ENCODE measurements at places on chromosomes 12 and 14. TPM values are rescaled to one million over a fixed set of nuclear protein-coding genes. Genes with fewer than 3 reads are reported as not detected.

SELPLG gene
- total RNA-seq = 5.0 TPM

DNA sequence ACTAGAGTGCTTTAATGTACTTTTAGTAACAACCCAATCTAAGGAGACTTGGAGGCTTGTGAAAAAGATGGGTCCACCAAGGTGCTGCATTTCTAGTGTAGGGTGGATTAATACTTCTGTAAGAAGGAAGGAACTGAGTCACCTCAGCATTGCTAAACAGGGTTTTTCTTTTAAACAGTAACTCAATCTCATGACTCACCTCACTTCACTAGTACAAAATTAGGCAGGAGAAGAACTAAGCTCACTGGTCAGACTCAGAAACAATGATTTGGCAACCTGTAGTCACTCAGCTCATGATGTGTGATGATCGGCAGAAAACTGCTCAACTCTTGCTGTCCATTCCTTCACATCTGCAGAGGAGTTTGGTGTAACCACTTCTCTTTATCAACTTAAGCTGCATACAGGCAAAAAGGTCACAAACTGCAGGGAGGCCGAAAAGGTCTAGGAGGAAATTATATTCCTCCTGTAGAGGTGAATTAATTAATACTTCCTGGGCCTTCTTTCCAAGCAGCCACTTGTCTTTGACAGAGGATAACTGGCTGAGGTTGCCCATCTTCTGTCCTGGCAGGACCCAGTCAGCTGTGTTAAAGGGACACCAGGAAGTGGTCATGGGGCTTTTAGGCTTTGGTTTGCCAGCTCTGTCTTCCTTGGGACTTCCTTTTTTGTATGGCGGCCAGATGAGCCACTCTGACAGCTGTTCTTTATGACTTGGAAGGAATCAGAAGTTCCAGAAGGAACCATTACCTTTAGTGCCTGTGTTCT, 466.9 kb downstream of the FUT8 start:
- no peaks in the 10 kb centered on the region for H3K36me3 ChIP-seq
- no peak overlapping the region for H3K4me3 ChIP-seq
- H3K27ac ChIP-seq = no peak overlapping the region
- no peak for DNase-seq

- H3K4me3 ChIP-seq = no peak overlapping the region
- H3K27me3 ChIP-seq = no peaks in the 10 kb centered on the region
- DNase-seq = no peak
- H3K36me3 ChIP-seq = peaks cover 24% of the 10 kb centered on the region
These were observed 210.4 kb downstream of the ITPR2 start for GRCh38 chr12:26622601-26623000.

KCNJ8 gene
- 14.1 TPM for total RNA-seq

SMIM41 gene
- total RNA-seq = not detected

- no peaks in the 10 kb centered on the region for H3K36me3 ChIP-seq
- no peak overlapping the region for H3K27ac ChIP-seq
- H3K4me3 ChIP-seq = no peak overlapping the region
- H3K4me1 ChIP-seq = no peaks in the 10 kb centered on the region
- no peaks in the 10 kb centered on the region for H3K27me3 ChIP-seq
- no peak for DNase-seq
These were observed 123.7 kb upstream of the NTF3 start for GRCh38 chr12:5308216-5308615.

DNA sequence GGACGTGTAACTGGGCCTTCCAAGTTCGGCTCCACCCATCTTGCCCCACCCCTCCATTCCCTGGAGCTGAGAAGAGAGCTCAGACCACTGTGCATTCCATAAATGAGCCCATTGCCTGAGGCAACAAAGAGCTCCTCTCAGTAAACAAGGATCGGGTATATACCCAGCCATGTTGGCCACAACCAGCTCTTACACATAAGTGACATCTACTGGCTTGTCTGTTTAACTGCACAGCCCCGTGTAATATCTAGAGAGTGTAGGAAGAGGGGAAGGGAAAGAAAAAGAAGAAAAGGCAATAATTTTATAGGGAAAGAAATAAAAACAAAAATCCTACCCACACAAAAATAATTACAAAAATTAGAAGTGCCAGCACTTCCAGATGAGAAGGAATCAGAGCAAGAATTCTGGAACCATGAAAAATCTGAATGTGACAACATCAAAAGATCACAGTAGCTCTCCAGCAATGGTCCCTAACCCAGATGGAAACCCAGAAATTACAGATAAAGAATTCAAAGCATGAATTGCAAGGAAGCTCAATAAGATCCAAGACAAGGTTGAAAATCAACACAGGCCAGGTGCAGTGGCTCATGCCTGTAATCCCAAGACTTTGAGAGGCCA, 308.1 kb downstream of the RPAP3 start:
- H3K4me3 ChIP-seq = no peak overlapping the region
- no peak for DNase-seq

DNA sequence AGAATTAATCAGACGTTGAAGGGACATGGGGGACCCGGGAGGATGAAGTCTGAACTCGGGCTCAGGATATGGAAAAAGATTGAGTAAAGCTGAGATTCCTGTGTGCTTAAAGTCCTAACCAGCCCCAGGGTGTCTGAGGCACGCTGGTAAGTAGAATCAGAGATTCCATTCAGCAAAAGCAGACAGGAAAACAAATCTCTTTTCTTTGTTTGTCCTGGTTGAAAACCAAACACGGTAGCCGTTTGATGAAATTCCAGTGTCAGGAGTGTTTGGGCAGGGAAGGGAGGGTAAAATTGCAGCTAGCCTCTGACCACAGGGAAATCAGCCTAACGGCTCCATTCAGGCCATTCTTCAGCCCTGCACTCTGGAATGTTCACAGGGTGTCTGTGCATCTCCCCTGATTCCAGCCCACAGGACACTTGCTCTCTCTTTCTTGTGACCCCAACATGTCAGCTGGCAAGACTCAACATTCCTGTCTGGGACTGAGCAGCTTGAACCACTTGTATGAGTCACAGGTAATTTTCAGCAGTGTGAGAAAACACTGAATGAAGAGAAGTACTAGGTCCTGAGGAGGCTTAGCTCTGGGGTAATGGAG, 31.0 kb downstream of the NINJ2 start:
- no peaks in the 10 kb centered on the region for H3K27me3 ChIP-seq
- DNase-seq = peak; percentile 75
- no peak overlapping the region for H3K4me3 ChIP-seq

KRT3 gene
- total RNA-seq = not detected

ZNF26 gene
- 1.7 TPM for total RNA-seq

GRCh38 chr12:32390572-32391219, 8.7 kb upstream of the FGD4 start:
- no peaks in the 10 kb centered on the region for H3K36me3 ChIP-seq
- H3K4me1 ChIP-seq = no peaks in the 10 kb centered on the region
- no peaks in the 10 kb centered on the region for H3K27me3 ChIP-seq
- peak overlapping the region; percentile 35 for H3K4me3 ChIP-seq
- H3K27ac ChIP-seq = no peak overlapping the region

GRCh38 chr14:68444449-68445168, 348.3 kb downstream of the ZFP36L1 start:
- DNase-seq = no peak
- no peaks in the 10 kb centered on the region for H3K27me3 ChIP-seq
- H3K4me3 ChIP-seq = no peak overlapping the region
- no peak overlapping the region for H3K27ac ChIP-seq
